HS-27A (cell line): ENCODE measurements at places on chromosomes 6 and 20.

GRCh38 chr20:58007947-58008346 is 220.5 kb downstream of the ANKRD60 start:
- DNase-seq: no peak

GRCh38 chr6:108619431-108620197 is 58.9 kb downstream of the FOXO3 start:
- no peak for DNase-seq

- no peak for DNase-seq
Measured at GRCh38 chr6:112560651-112561050, 213.5 kb downstream of the RFPL4B start.

GRCh38 chr6:110492584-110492983 is 16.2 kb upstream of the SLC22A16 start:
- no peak for DNase-seq

DNA sequence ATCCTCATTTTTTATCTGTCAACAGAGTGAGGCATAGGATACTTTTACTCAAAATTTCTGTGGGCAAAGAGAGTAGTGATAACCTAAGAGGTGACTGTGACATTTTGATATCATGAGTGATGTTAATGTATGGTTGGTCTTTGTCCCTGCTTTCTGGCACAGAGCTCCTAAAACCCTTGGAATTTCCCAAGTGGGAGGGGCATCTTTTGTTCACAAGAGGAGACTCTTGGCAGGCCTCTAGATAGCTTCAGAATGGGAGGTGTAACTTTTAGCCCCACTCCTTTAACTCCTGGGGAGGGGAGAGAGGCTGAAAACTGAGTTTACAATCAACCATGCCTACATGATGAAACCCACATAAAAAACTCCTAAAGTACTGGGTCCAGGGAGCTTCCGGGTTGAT is 527.8 kb downstream of the RFPL4B start:
- DNase-seq: no peak

DNA sequence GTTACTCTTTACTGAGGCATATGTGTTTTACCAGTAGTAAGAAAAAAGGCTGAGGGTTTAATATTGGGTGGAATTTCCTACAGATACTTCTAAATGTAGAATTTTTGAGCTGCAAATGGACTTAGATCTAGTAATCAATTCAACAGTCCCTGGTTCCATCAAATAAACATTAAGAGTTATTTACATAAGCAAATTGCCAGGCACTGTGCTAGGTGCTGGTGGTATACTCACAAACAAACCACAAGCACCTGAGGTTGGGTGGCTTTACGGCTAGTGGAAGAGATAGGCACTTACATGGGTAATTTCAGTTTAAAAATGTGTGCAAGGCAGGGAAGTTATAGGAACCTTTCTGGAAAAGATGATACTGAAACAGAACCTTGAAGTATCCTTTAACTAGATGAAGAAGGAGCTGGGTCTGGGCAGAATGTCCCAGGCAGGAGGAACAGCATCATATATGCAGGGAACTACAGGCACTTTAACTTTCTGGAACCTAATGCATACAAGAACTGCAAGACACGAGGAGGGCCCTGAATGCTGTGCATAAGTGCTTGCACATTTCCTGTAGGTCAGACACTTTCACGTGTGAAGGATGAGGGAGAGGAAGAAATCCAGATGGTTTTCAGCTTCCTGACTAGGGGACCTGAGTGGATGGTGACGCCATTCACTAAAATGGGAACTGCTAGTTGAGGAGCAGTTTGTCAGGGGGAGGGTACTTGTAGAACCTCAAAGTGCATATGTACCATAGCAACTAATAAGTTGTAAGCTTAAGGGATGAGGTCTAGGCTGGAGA is 4.5 kb downstream of the CCN6 start:
- DNase-seq: no peak

DNA sequence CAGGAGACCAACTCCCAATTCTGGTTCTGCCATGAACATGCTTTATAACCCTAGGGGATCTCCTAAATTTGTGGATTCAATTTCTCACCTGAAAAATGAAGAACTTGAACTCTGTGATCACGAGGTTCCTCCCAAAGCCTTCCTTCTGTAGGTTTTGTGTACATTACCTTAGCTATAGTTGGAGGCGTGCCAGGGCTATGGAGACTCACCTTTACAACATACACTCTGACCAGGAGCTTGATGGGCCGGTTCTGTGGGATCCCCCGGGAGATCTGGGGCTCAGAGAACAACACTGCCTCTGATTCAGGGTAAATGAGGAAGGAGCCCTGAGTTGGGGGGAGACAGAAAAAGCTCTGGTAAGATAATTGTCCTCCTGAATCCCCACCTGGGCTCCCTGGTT is 34.1 kb downstream of the ERGIC3 start:
- no peak for DNase-seq
